Stimulated activated CD4-positive, alpha-beta T cell treated with anti-CD3 and anti-CD28 coated beads, Interleukin-15, amount 100 ng/mL, for 1 hour (primary cell): ENCODE measurements at places on chromosomes 1 and 21.
A peak's percentile ranks its signal among the peaks of the same experiment; 100 is the strongest.

DNA sequence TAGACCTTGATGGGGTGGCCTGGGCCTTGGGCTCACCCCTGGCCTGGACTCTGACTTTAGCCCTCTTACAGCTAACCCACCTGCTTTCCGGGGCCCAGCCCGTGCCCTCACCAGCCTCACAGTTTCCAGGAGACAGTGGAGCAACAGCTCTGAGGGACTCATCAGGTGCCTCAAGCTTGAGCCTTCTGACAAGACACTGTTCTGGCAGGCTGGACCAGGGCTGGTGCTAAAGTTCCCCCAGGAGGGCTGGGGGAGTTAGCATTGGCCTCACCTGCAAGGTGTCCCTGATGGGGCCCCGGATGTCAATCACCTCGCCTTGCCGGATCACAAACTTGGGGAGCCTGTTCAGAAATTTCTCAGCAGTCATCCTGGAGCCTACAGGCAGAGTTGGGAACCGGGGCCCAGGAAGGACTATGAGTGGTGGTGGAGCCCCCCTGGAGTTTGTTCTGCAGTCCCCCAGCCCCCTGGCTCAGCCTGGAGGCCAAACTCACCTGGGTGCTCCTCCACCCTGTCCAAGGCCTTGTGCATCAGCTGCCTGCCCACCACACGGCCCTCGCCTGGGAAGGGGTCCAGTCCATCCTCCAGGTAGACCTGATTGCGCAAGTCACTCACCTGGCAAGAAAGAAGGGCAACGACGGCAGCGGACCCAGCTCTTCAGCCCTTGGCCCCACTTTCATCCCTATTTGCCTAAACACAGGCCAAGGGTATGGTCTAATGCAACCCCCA, 4.1 kb downstream of the SH3BGRL3 start:
- no peak for DNase-seq

- no peak for DNase-seq
These were observed 12.6 kb downstream of the CD101 start for GRCh38 chr1:117014209-117014608.

- no peak for DNase-seq
These were observed 3.0 kb downstream of the LRRC8D start for GRCh38 chr1:89823679-89824292.

DNA sequence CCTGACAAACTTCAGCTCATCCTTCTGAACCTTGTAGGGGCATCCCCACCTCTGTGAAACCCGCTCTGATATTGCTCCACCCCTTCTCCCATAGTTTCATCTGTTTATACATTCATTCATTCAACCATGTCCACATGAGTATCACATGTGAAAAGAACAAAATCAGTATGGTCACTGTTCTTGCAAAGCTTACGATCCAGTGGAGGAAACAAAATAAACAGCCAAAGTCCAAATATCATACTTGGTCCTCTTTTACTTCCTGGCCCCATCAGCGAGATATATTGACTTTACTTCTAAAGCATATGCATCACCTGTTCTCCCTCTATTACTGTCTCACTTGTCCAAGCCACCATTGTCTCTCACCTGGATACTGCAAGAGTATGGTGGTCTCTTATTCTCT, 35.6 kb downstream of the C8A start:
- no peak for DNase-seq

DNA sequence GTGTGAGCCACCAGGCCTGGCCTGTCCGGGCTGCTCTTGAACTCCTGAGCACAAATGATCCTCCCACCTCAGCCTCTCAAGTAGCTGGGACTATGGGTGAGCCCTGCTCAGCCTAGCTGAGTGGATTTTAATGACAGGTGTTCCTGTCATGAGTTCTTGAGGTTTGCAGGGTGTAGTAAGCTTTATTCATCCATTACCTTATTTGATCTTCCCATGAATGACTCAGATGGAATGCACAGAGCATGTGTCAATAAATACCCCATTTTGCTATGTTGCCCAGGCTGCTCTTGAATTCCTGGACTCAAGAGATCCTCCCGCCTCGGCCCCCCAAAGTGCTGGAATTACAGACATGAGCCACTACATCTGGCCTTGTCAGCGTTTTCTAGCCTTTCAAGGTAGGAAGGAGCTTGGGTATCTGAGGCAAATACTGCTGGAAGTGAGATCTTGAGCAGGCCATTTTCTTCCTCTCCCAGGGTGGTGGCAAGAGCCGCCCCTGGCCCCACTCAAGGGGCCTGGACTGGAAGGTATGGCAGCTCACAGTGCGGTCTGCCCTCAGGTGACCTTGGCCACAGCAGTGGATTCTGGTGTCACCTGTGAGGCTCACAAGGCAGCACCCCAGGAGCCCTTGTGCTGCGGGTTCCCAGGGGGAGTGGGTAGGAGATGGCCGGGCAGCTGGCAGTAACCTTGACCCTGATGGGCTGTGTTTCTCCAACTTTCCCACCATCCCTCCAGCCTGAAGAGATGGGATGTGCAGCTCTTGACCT, 20.0 kb downstream of the PIK3CD start:
- no peak for DNase-seq

DNA sequence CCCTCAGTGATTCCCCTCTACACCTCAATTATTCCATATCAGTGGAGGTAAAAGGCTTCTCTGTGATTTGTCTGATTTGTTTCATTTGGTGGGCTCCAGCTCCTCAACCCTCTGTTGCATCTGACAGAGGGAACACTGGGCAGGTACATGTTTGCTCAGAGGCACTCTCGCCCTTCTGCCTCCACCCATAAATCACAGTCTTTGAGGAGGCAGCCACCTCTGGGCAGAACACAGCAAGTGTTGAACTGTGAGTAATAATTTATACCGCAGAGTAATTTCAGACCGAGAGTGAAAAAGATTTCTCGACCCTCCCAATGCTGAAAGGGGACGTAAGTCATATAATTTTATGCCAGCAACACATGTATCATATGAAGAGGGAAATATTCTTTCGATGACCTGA, 330.1 kb upstream of the PBX1 start:
- DNase-seq, result no peak

DNA sequence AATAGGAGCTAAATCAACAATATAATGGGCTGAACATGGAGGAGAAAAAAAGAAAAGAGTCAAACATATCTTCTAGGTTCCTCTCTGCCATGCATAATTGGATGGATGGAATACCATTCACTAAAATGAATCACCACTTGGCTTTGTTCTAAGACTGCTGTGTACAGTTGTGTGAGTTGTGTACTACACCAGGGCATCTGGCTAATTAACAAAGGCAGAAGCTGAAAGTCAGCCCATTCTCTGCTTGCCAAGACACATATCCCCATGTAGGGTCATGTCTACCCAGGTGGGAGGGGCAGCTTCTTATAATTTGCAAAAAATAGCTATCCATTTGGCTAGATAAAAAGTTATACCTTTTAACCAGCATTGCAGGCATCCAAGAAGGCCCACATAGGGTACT, 21.0 kb downstream of the JUN start:
- no peak for DNase-seq

DNA sequence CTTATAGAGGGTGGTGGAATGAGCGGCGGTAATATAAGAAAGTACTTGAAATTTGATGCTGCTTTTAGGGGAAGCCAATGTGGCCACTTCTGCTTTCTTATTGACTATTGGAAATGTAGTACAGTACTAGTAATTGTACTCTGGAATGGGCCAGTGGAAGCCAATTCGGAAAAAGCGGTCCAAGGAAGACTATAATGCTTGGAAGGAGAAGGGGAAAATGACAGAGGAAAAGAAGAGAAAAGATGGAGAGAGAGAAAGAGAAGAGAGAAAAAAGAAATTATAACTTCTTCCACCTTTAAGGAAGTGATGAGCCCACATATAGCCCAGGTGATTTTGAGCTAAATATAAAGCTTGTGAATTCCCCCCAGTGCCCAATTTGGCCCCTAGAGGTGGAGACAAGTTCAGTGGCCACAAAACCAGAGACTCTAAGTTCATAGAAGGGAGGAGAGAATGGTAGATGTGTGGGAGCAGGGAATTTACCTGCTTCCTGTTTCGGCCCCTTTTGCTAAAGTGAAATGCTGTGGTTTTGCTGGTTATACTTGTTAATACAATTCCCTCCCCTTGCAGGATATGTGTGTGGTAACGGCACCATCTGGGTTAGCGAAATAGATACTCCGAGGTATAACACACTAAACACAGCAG, 35.7 kb upstream of the DUSP10 start:
- DNase-seq, result peak; percentile 24

- DNase-seq, result no peak
These were observed 1.2 kb upstream of the CD1D start for GRCh38 chr1:158179301-158180041.

DNA sequence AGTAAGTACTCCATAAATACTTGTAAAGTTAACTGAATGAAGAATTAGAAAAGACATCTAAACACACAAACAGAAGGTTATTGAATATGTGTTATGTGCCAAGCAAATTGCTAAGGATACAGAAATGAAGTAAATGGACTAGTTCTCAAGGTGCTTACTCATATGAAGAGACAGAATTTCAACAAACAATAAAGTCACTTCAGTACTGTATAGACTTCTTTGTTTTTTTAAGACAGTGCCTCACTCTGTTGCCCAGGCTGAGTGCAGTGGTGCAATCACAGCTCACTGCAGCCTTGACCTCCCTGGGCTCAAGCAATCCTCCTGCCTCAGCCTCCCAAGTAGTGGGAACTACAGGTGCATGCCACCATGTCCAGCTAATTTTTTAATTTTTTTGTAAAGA, 57.3 kb downstream of the SERBP1 start:
- no peak for DNase-seq

DNA sequence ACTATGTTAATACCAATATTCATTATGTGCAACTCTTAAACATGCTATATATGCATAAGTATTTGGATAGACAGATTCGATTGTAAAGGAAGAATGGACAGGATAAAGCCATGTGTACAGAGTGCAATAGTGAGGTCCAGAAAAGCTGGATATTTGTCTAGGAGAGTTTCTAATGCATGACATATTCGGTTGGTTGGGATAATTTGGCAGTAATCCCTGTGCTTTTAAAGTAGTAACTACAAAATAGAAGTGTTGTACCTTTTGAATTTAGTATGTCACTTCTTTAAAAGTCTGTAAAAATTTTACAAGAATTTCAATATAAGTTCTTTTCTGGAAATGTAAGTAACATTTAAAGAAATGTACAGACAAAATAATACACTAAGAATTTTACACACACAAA, 774.5 kb downstream of the USP25 start:
- DNase-seq, result no peak
